ENCODE measurements at places on chromosomes 4 and X.

- DNase-seq, result no peak
These were observed 168.2 kb downstream of the COL25A1 start for GRCh38 chr4:109134268-109134667.

DNA sequence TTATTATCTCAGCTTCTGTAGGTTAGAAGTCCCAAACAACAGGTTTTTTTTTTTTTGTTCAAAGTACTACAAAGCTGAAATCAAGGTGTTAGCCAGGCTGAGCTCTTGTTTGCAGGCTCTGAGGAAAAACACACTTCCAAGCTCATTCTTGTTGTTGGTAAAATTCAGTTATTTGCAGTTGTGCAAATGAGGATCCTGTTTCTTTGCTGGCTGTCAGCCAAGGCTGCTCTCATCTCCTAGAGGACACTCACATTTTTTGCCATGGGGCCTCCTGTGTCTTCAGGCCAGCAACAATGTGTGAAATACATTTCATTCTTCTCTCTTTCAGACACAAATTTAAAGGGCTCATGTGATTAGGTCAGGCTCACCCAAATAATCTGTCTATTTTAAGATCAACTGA is 60.3 kb upstream of the HSD17B10 start:
- DNase-seq, result no peak

GRCh38 chr4:183906739-183907651 is 1.9 kb downstream of the STOX2 start:
- peak; percentile 48 for DNase-seq

DNA sequence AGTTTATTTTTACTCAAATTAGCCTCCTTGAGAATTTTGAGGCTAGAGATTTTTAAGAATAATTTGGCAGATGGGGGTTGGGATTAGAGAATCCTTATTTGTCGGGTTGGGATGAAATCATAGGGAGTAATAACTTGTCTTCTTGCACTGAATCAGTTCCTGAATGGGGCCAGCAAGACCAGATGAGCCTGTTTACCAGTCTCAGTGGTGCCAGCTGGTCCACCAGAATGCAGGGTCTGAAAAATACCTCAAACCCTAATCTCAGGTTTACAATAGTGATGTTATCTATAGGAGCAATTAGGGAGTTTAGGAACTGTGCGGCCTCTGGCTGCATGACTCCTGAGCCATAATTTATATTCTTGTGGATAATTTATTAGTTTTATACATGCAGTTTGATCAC is 705.9 kb upstream of the AGA start:
- DNase-seq, result no peak

DNA sequence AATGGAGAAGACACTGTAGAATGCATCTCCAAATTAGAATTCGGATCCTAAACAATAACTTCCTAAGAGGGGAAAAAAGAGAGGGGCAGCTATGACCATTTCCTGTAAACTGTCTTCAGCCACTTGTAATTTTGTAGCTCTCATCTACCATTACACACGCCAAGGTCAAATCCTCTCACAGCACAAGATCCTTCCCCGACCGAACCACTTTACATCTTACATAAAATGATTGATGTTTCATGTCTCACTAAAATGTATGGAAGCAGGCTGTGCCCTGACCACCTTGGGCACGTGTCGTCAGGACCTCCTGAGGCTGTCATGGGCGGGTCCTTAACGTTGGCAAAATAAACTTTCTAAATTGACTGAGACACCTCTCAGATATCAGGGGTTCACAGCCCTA is 24.1 kb upstream of the PBDC1 start:
- DNase-seq, result peak; percentile 52
